ENCODE measurements at places on chromosomes 5 and 9. TPM values are rescaled to one million over a fixed set of nuclear protein-coding genes. Genes with fewer than 3 reads are reported as not detected.

The PHYHD1 gene
- total RNA-seq: 23.6 TPM

The SPINK5 gene
- total RNA-seq: 235 TPM

The PTPA gene
- 46.2 TPM for total RNA-seq

The IL4 gene
- not detected for total RNA-seq

The TMC1 gene
- not detected for total RNA-seq

The ZNF354C gene
- 7.1 TPM for total RNA-seq

The BNIP1 gene
- total RNA-seq: 12.5 TPM

The IL3 gene
- total RNA-seq: not detected

The ZDHHC11B gene
- 2.7 TPM for total RNA-seq

The PCDHB5 gene
- 2.9 TPM for total RNA-seq

The PDLIM7 gene
- total RNA-seq: 118 TPM

The TAL2 gene
- total RNA-seq: not detected

The SLC34A1 gene
- total RNA-seq: not detected
